Gastroesophageal sphincter (tissue), 4 donors: ENCODE measurements at places on chromosomes 16 and 17.

GRCh38 chr17:33277436-33278100, 15.5 kb downstream of the ASIC2 start:
- H3K4me3 ChIP-seq, result no peak overlapping the region
- H3K4me1 ChIP-seq, result no peaks in the 10 kb centered on the region
- no peak overlapping the region for H3K27ac ChIP-seq
- no peak for ATAC-seq
- peaks cover 34% of the 10 kb centered on the region for H3K27me3 ChIP-seq

DNA sequence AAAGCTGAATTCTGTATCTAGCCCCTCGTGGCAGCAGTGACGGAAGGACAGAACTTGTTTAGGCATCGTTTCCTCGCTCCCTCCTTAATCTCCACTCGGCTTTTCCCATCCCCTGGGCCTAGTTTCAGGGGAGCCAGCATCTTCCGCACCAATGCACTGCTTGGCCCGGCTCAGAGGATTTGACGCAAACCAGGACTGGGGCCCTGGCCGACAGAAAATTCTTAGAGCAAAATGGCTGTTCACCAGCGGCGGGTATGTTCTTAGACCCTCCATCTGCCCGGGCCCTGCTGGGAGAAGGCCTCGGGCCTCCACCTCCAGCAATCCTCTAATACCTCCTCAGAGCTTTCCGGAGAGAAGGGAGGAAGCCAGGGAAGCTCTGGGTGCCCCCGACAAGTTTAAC, 54.6 kb downstream of the TBC1D16 start:
- no peaks in the 10 kb centered on the region for H3K36me3 ChIP-seq
- no peaks in the 10 kb centered on the region for H3K4me1 ChIP-seq
- H3K27ac ChIP-seq, result no peak overlapping the region
- no peaks in the 10 kb centered on the region for H3K27me3 ChIP-seq
- H3K4me3 ChIP-seq, result no peak overlapping the region
- no peak for ATAC-seq

- H3K36me3 ChIP-seq, result no peaks in the 10 kb centered on the region
- no peak overlapping the region for H3K4me3 ChIP-seq
- H3K4me1 ChIP-seq, result no peaks in the 10 kb centered on the region
- peaks cover 4% of the 10 kb centered on the region for H3K27me3 ChIP-seq
- no peak overlapping the region for H3K27ac ChIP-seq
Measured at GRCh38 chr17:427891-428290, 75.3 kb upstream of the RPH3AL start.

- H3K36me3 ChIP-seq, result no peaks in the 10 kb centered on the region
- H3K4me1 ChIP-seq, result no peaks in the 10 kb centered on the region
- no peaks in the 10 kb centered on the region for H3K27me3 ChIP-seq
- H3K27ac ChIP-seq, result no peak overlapping the region
Measured at GRCh38 chr16:18942061-18942460, 15.9 kb upstream of the SMG1 start.

DNA sequence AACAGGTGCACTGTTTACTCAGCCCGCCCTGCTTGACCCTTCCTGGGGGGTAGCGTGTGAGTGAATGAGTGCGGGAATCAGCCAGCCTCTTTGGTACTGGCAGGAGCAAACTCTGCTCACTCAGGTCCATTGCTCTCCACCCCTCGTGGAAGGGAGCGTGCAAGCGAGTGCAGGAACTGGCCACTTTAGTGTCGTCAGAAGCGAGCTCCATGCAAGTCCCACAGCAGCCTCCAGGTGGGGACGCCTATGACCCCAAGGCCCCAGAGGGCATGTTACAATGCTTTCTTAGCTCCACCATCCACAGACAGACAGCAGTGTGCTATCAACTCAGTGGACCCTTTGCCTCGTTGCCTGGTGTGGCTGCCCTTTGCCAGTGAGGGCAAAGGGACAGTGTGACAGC, 1025.1 kb upstream of the CDH8 start:
- no peak overlapping the region for H3K27ac ChIP-seq
- H3K4me1 ChIP-seq, result no peaks in the 10 kb centered on the region
- H3K4me3 ChIP-seq, result no peak overlapping the region

DNA sequence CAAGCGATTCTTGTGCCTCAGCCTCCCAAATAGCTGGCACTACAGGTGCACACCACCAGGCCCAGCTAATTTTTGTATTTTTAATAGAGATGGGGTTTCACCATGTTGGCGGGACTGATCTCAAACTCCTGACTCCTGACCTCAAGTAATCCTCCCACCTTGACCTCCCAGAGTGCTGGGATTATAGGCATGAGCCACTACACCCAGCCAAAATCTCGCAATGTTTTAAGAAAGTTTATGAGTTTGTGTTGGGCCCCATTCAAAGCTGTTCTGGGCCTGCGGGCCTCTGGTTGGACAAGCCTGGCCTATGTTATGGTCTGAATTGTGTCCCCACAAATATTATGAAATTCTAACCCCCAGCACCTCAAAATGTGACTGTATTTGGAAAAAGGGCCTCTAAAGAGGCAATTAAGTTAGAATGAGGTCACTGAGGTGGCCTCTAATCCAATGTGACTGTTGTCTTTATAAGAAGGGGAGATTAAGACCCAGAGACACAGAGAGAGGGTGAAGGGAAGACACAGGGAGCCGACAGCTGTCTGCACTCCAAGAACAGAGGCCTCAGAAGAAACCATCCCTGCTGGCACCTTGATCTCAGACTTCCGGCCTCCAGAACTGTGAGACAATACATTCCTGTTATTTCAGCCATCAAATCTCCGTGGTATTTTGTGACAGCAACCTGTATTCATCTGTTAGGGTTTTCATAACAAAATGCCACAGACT, 469.9 kb downstream of the HS3ST4 start:
- no peaks in the 10 kb centered on the region for H3K36me3 ChIP-seq
- no peak for ATAC-seq
- no peaks in the 10 kb centered on the region for H3K4me1 ChIP-seq
